ENCODE measurements at places on chromosomes 16 and 17.

DNA sequence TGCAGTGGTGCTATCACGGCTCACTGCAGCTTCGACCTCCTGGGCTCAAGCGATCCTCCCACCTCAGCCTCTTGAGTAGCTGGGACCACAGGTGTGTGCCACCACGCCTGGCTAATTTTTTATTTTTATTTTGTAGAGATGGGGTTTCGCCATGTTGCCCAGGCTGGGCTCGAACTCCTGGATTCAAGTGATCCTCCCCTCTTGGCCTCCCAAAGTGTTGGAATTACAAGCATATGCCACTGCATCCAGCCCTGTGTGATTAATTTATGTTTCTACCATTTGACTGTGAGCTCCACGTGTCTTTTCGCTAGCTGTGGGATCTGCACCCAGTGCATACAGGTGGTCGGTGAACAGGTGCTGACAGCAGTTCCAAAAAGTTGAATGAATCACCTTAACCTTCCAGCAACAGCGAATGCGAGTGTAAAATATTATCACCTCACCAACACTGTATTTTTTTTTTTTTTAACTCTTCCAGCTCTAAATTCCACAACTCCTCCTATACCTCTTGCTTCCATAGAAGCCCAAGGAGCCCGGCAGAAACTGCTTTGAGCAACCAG lies 484 bp upstream of the NUDT7 start:
- no peak for DNase-seq

GRCh38 chr16:83137326-83137781 lies 510.6 kb downstream of the CDH13 start:
- no peak for DNase-seq

- no peak for DNase-seq
These were observed 42.6 kb downstream of the CFAP20 start for GRCh38 chr16:58086381-58087208.

DNA sequence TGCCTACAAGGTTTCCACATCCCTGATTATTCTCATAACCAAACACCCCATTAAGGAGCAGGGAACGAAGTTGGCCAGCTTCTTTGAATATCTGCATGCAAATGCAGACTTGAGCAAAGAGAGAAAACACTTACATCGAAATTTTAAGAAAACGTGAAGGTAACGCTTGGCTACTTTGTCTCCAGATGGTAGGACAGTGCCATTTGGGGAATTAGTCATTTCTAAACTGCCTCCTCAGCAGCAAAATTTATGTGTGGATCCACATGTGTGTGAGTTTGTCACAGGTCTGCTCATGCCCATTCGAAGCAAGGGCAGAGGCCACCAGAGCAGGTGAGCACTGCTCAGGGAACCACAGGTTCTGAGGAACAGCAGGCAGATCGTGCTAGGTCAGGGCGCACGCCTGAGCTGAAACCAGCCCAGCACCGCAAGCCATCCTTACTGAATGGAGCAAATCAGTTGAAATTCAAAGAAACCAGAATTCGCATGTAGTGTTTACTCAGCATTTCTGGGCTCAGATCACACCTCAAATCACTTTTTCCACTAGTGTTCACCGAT lies 80.1 kb downstream of the SOCS1 start:
- no peak for DNase-seq

DNA sequence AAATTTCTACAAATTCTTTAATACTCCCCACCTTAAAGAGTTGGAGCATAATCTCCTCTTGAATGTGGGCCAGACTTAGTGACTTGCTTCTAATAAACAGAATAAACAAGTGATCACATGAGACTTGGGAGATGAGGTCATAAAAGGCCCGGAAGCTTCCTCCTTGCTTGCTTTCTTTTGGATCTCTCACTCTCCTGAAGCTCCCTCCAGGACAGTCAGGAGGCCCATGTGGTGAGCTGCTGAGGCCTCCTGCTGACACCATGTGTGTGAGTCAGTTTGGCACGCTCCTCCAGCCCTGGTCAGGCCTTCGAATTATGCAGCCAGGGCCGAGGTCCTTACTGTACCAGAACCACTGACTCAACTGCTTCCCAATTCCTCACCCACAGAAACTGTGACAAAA lies 53.2 kb downstream of the NDEL1 start:
- DNase-seq: no peak

DNA sequence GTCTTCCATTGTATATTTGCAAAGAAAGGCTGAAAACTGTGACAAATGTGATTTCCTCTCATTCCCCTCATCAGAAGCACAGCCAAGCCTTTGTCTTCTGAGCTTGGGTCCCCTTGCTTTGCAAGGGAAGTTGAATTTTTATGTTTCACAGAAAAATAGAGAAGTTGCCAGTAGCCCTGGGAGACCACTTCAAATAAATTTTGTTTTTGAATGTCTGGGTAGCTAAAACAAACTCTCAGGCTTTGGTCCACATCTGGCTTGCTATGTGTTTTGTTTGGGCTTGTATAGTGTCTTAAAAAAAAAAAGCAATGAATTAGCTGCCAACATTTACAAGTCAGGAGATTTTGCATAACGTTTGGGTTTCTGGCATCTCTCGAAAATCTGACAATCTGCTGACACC lies 24.1 kb downstream of the PIK3R6 start:
- no peak for DNase-seq

DNA sequence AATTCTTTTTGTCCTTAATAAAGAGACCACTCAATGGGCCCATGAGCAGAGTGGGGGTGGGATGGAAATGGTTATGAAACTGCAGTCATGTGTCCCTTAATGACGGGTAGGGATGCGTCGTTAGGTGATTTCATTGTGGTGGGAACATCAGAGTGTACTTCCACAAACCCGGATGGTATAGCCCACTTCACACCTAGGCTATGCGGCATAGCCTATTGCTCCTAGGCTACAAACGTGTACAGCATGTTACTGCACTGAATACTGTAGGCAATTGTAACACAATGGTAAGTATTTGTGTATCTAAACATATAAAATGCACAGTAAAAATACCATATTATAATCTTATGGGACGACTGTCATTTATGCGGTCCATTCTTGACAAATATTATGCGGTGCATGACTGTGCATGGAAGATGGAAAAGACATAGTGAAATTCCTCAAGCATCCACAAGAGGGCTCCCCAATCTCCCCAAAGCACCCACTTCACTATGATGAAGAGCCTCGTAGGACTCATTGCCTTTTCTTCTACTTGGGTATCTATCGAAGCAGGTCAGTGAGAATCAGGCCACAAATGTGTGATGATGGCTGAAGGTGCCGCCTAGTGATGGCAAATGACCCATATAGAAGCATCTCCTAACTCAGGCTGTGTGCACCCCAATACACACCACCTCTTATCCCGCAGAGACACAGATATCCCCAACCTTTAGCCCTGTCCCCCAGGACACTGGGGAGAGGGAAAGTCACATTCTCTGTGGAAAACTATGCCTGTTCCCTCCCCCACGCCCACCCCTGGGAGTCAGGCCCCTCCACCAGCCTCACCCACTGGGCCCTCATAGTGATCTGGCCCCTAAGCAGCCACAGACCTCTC lies 43.5 kb downstream of the TBX21 start:
- DNase-seq: no peak

DNA sequence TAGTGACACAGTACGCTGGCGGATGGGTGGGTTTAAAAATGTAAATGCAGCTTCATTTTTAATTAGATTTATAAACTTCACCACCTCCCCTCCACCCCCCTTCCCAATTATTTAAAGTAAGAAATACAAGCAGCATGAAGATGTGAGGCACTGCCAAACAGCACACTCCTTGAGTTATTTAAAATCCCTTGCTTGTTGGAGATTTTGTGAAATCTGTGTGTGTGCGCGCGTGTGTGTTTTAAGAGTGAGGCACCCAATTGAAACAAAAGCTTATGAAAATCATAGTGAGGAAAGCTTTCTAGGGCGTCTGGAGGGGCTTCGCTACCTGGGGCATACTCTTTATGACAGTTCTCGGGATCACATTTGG lies 219.6 kb upstream of the IRX3 start:
- no peak for DNase-seq

- no peak for DNase-seq
These were observed 6.4 kb downstream of the ATP1B2 start for GRCh38 chr17:7656958-7657609.

DNA sequence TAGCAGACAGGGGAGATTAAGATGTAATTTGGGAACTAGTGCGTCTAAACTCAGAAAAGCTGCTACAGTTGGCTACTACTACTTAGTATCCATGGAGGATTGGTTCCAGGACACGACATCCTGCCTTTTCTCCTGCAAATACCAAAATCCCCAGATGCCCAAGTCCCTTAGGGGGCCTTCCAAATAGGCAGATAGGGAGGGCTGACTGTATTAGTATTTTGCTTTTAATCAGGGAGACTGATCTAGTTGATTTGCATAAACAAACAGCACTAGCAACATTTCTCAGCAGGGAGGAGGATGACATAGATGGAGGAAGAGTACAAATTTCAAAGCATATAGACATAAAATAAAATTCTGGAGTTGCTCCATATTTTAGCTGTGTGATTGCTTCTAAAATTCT lies 621.6 kb upstream of the GOT2 start:
- DNase-seq: no peak

Measured in activated CD8-positive, alpha-beta memory T cell treated with anti-CD3 and anti-CD28 coated beads for 48 hours (primary cell).